ENCODE measurements at places on chromosomes 12 and 14.

DNA sequence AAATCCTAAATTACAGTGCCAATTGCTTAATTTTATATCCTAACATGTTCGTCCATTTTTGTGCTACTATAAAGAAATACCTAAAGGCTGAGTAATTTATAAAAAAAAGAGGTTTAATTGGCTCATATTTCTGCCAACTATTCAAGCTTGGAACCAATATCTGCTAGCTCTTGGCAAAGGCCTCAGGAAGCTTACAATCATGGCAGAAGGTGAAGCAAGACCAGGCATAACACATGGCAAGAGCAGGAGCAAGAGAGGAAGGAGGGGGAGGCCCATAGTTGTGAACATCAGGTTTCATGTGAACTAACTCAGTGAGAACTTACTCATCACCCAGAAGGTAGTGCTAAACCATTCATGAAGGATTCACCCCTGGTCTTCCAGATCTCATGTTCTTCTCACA, 494.3 kb downstream of the CCER1 start:
- no peaks in the 10 kb centered on the region for H3K36me3 ChIP-seq
- no peak for DNase-seq
- no peak overlapping the region for H3K27ac ChIP-seq

- H3K36me3 ChIP-seq, result peaks cover 3% of the 10 kb centered on the region
- peak overlapping the region; percentile 84 for H3K27ac ChIP-seq
- H3K27me3 ChIP-seq, result no peaks in the 10 kb centered on the region
- no peak for DNase-seq
- H3K4me3 ChIP-seq, result no peak overlapping the region
- peaks cover 35% of the 10 kb centered on the region for H3K4me1 ChIP-seq
Measured at GRCh38 chr12:124532331-124532750, 35.1 kb downstream of the NCOR2 start.

DNA sequence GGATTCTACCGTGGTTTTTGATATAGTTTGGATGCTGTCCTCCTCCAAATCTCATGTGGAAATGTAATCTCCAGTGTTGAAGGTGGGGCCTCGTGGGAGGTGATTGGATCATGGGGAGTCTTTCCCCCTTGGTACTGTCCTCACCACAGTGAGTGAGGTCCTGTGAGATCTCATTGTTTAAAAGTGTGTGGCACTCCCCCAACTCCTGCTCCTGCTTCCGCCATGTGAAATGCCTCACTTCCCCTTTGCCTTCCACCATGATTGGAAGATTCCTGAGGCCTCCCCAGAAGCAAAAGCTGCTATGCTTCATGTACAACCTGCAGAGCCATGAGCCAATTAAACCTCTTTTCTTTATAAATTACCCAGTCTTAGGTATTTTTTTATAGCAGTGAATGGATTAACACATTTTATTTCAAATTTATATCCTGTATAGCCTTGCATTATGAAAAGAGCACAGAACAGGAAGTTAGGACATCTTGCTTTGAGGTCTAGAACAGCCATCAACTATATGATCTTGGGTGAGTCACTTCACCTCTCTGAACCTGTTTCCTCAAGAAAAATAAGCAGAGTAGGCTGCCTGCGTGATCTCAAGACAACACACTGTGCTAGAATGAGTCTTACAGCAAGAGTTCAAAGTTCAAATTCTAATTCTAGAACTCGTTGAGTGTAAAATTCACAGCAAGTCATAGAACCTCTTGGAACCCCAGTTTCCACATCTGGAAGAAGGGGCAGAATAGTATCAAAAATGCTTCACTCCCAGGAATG, 160.9 kb upstream of the EEA1 start:
- DNase-seq, result peak; percentile 61
- H3K27me3 ChIP-seq, result no peaks in the 10 kb centered on the region
- no peak overlapping the region for H3K4me3 ChIP-seq

GRCh38 chr14:79101388-79101787, 931.2 kb downstream of the NRXN3 start:
- no peaks in the 10 kb centered on the region for H3K4me1 ChIP-seq
- no peaks in the 10 kb centered on the region for H3K36me3 ChIP-seq
- H3K27me3 ChIP-seq, result no peaks in the 10 kb centered on the region
- DNase-seq, result no peak
- no peak overlapping the region for H3K27ac ChIP-seq

DNA sequence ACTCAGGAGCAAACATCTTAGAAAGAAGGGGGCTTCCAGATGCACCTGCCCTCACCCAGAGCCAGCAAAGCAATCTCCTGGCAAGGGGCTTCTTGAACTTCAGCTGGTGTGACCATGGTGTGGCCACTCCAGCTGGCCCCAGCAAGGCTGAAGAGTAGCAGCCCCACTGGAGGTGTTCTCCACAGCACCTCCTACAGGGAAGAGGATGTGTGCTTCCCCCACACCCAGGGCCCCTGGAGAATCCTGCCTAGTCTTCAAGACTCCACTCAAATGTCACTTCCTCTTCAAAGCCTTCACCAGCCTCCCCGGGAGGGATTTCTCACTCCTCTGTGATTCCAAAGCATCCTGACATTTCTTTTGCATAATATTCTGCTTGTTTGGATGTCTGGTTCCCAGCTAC, 8.5 kb downstream of the RAB15 start:
- no peak for DNase-seq
- H3K4me3 ChIP-seq, result no peak overlapping the region
- no peaks in the 10 kb centered on the region for H3K27me3 ChIP-seq
- no peak overlapping the region for H3K27ac ChIP-seq

DNA sequence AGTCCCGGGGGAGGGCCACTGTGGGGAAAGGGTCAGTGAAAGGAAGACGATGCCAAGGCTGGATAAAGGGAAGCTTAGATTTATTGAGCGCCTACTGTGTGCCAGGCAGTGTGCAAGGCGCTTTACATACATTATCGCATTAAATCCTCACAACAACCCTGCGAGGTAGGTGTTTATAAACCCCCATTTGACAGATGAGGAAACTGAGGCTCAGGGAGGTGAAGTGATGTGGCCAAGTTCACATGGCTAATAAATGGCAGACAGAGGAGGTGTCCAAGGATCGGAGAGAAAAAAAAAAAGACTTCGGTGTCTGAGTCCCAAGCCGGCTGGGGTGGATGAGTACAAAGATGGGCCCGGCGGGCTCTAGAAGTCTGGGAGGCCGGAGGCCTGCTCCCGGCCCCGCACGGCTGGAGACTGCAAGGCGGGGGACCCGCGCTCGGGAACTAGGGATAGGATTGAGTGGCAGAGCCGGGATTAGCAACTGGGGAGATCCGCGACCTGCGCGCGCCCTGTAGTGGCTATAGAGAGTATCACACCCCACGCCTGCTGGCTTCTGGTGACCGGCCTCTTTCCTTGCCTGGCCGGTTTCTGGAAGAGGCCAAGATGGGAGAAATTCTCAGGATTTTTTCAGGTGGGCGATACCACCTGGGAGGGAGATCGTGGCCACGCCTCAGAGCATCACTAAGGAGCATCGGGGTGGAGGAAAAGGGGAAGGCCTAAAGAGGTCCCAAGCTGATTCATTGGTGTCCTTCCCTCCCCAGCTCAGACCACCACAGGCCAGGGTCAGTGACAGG, 3.9 kb downstream of the DDN start:
- H3K27ac ChIP-seq, result no peak overlapping the region
- DNase-seq, result peak; percentile 87
- no peak overlapping the region for H3K4me3 ChIP-seq
- H3K27me3 ChIP-seq, result peaks cover 55% of the 10 kb centered on the region

DNA sequence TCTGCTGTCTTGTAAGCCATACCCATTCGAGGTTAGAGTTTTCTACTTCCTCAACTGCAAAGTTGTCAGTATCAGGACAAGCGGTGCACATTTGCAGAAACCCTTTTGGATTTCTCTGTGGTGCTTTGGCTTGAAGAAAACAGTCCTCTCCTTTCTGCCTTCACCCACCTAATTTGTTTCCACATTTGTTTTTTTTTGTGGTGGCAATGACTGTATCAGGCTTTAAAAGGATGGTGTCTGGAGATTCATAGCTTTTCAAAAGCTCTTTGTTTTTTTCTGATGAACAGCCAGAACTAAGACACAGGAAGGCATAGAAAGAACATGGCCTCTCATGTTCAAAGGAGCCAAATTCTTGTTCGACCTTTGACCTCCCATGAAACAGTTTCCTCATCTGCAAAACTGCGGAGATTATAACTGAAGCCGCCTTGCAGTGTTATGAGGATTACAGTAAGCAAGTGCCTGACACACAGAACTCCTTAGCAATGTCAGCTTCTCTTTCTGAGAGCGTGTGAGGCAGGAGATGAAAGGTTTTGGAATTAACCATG, 270.6 kb upstream of the TBX3 start:
- no peaks in the 10 kb centered on the region for H3K27me3 ChIP-seq
- H3K4me1 ChIP-seq, result peaks cover 13% of the 10 kb centered on the region
- no peaks in the 10 kb centered on the region for H3K36me3 ChIP-seq

DNA sequence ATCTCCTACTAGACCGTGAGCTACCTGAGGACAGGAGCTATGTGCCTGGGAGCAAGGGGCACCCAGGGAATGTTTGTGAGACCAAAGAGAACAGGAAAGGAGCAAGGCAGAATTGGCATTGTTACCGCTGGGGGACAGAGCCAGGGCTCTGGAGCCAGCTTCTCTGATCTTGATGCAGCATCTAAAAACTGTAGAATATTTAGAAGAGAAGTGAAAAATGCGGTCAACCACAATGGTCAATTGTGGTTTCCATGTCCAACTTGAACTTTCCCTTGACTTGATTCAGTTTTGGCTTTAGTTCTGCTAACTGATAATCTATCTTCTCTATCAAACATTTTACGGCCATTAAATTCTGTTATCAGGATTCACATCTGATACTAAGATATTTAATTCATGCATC, 201.2 kb downstream of the ANO4 start:
- H3K27me3 ChIP-seq, result no peaks in the 10 kb centered on the region
- H3K4me1 ChIP-seq, result no peaks in the 10 kb centered on the region
- no peak for DNase-seq

GRCh38 chr12:28222081-28222700, 31.9 kb downstream of the CCDC91 start:
- H3K4me1 ChIP-seq, result no peaks in the 10 kb centered on the region
- H3K27me3 ChIP-seq, result no peaks in the 10 kb centered on the region
- H3K4me3 ChIP-seq, result no peak overlapping the region
- no peak overlapping the region for H3K27ac ChIP-seq
- no peaks in the 10 kb centered on the region for H3K36me3 ChIP-seq

DNA sequence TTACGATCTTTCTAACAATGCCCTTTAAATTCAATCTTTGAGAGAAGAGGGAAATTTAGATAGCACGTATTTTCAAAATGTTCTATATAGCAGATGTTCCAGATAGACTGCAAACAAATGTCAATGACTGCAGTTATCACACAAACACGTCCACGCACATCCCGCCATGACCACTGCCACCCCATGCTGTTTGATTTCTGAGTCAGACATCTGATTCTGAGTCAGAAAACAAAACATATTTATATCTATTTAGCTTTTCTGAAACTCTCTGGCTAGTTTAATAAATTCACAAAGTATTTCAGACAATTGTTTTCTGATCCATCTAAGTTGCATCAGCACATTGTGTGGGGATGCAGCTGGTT, 105.9 kb upstream of the BCAT1 start:
- no peaks in the 10 kb centered on the region for H3K36me3 ChIP-seq
- no peak for DNase-seq
- H3K4me3 ChIP-seq, result no peak overlapping the region
- H3K27ac ChIP-seq, result no peak overlapping the region
- peaks cover 6% of the 10 kb centered on the region for H3K4me1 ChIP-seq

DNA sequence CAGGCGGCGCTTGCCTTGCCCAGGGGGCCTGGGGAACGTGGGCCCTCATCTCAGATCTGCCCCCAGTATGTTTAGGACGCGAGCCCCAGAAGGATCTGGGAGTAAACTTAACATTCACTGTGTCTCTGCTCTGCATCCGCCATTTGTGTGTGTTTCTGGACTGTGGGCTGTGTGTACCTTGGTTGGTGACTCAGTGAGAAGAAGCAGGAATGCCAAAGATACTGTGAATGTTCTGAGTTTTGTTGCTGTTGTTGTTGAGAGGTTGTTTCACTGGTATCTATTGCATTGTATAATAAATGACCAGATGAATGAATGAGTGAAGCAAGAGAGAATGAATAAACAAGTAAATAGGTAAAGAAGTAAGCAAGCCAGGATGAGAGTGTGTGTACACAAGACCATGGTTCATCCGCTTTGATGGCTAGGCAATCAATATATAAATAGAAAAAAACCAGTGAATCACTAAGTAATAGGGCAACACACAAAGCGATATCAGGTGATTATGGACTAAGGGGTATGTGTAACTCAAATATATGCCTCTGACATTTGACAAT, 20.5 kb downstream of the MEG3 start:
- H3K4me1 ChIP-seq, result no peaks in the 10 kb centered on the region
- no peak for DNase-seq
- H3K27ac ChIP-seq, result no peak overlapping the region
- no peaks in the 10 kb centered on the region for H3K36me3 ChIP-seq

GRCh38 chr12:103279444-103279843, 216.3 kb downstream of the C12orf42 start:
- no peaks in the 10 kb centered on the region for H3K4me1 ChIP-seq
- no peak overlapping the region for H3K27ac ChIP-seq
- no peak overlapping the region for H3K4me3 ChIP-seq
- no peaks in the 10 kb centered on the region for H3K36me3 ChIP-seq

- no peak overlapping the region for H3K27ac ChIP-seq
- H3K36me3 ChIP-seq, result no peaks in the 10 kb centered on the region
- H3K4me1 ChIP-seq, result no peaks in the 10 kb centered on the region
- peaks cover 66% of the 10 kb centered on the region for H3K27me3 ChIP-seq
- no peak for DNase-seq
Measured at GRCh38 chr12:4036671-4037271, 163.6 kb upstream of the PARP11 start.

GRCh38 chr14:96122496-96122895, 82.1 kb upstream of the BDKRB2 start:
- H3K27me3 ChIP-seq, result no peaks in the 10 kb centered on the region
- H3K4me3 ChIP-seq, result no peak overlapping the region
- H3K36me3 ChIP-seq, result no peaks in the 10 kb centered on the region

- H3K36me3 ChIP-seq, result no peaks in the 10 kb centered on the region
- DNase-seq, result no peak
- H3K4me3 ChIP-seq, result no peak overlapping the region
- no peaks in the 10 kb centered on the region for H3K27me3 ChIP-seq
- no peak overlapping the region for H3K27ac ChIP-seq
- no peaks in the 10 kb centered on the region for H3K4me1 ChIP-seq
Measured at GRCh38 chr12:24850496-24850895, 98.4 kb downstream of the BCAT1 start.

- peak overlapping the region; percentile 100 for H3K27ac ChIP-seq
- H3K27me3 ChIP-seq, result no peaks in the 10 kb centered on the region
- DNase-seq, result peak; percentile 78
Measured at GRCh38 chr12:121799156-121799841, 4.5 kb upstream of the SETD1B start.

Data from cardiac muscle cell (in vitro differentiated cells and primary cell).